ENCODE measurements at places on chromosomes 5 and 9. TPM values are rescaled to one million over a fixed set of nuclear protein-coding genes. Genes with fewer than 3 reads are reported as not detected.

Gene ANKRD31
- 0.10 TPM for total RNA-seq

Gene IL4
- total RNA-seq, result not detected

Gene PCDHA9
- total RNA-seq, result not detected

Gene PCAT7
- not detected for total RNA-seq

Gene TAF11L10
- total RNA-seq, result not detected

Gene SV2C
- not detected for total RNA-seq

Gene SLCO6A1
- total RNA-seq, result not detected

Gene LCN1
- total RNA-seq, result not detected

Gene NMUR2
- total RNA-seq, result not detected

Gene PGM5
- total RNA-seq, result not detected

Gene ORM2
- not detected for total RNA-seq

Gene TMEM174
- total RNA-seq, result not detected

Gene TAF11L6
- not detected for total RNA-seq

Gene PTGER4
- total RNA-seq, result 26.8 TPM

Gene TTLL11
- 3.9 TPM for total RNA-seq

Gene COL27A1
- 0.27 TPM for total RNA-seq

Gene RMI1
- 8.6 TPM for total RNA-seq

Gene PCDHB2
- not detected for total RNA-seq

Gene IL3
- not detected for total RNA-seq

Gene TRIM36
- total RNA-seq, result 0.39 TPM

Gene TSLP
- not detected for total RNA-seq

Gene IFNB1
- total RNA-seq, result not detected

Gene MAP1B
- total RNA-seq, result 0.15 TPM

Gene BHMT2
- total RNA-seq, result not detected

Gene SLC25A48
- not detected for total RNA-seq

Gene DIPK1B
- 9.6 TPM for total RNA-seq

Gene TMOD1
- 2.5 TPM for total RNA-seq

Gene MAMDC2
- not detected for total RNA-seq

Gene PCDHB15
- total RNA-seq, result not detected

Gene TMED7
- 40.3 TPM for total RNA-seq

Gene PCDHA2
- total RNA-seq, result not detected

Gene FRMD3
- 0.49 TPM for total RNA-seq

Gene OBP2A
- total RNA-seq, result not detected

Gene TRAF1
- total RNA-seq, result 12.2 TPM

Gene DAB2IP
- total RNA-seq, result 3.6 TPM

Gene FGD3
- 167 TPM for total RNA-seq

Gene IL5
- total RNA-seq, result not detected

Gene MARCOL
- not detected for total RNA-seq

Gene ZDHHC11
- total RNA-seq, result 1.7 TPM

Gene ELAVL2
- not detected for total RNA-seq

Gene DMRT3
- not detected for total RNA-seq

Gene GLDC
- total RNA-seq, result 0.71 TPM

Gene UNC5A
- not detected for total RNA-seq

Gene IL9
- total RNA-seq, result not detected

Gene ADAMTS6
- total RNA-seq, result 12.3 TPM

Gene ITGA2
- not detected for total RNA-seq

Gene GCNT1
- total RNA-seq, result 9.1 TPM

Gene SPINK13
- not detected for total RNA-seq

Gene PCDHB7
- not detected for total RNA-seq

Gene ACSL6
- not detected for total RNA-seq

Gene UBE2R2
- total RNA-seq, result 48.8 TPM

Gene CER1
- not detected for total RNA-seq

Gene RNF20
- 58.0 TPM for total RNA-seq

Data from B cell (primary cell).